ENCODE measurements at places on chromosomes 5 and 9. TPM values are rescaled to one million over a fixed set of nuclear protein-coding genes. Genes with fewer than 3 reads are reported as not detected.

GRCh38 chr5:116622375-116623050, 47.9 kb upstream of the SEMA6A start:
- no peaks in the 10 kb centered on the region for H3K36me3 ChIP-seq
- H3K4me3 ChIP-seq = no peak overlapping the region
- DNase-seq = no peak
- H3K4me1 ChIP-seq = no peaks in the 10 kb centered on the region
- no peaks in the 10 kb centered on the region for H3K27me3 ChIP-seq
- H3K27ac ChIP-seq = no peak overlapping the region

DNA sequence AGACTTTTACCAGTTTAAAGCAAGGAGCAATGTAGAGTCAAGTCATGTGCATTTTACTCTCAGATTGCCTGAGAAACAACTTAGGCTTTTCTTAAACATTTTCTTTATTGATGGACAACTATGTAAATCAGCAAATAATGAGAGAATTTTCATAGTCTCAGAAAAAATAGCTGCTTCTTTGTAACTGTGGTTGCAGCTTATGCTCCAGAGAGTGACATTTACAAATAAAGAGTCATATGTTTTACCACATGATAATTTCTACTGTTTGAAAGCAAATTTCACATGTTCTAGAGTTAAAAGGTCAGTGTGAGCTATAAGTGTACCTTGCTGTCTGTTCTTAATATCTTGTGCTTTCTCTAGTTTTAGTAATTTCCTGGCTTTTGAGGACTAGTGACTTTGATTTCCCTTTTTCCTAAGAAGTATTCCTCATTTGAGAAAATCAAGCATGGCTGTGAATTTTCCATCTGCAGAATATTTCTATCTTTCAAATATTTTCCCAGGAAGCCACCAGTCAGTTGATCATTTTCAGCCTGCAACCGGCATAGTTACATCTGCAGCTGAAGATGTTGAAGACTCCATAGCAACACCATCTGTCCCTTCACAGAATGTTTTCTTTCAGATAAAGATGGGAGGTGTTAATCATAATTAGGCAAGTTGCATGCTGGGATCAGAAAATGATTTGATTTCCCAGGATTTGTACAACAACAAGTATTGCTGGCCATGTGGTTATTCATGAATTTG, 229.9 kb downstream of the SGCD start:
- no peak for DNase-seq
- no peak overlapping the region for H3K27ac ChIP-seq
- H3K4me3 ChIP-seq = no peak overlapping the region
- H3K27me3 ChIP-seq = no peaks in the 10 kb centered on the region

DNA sequence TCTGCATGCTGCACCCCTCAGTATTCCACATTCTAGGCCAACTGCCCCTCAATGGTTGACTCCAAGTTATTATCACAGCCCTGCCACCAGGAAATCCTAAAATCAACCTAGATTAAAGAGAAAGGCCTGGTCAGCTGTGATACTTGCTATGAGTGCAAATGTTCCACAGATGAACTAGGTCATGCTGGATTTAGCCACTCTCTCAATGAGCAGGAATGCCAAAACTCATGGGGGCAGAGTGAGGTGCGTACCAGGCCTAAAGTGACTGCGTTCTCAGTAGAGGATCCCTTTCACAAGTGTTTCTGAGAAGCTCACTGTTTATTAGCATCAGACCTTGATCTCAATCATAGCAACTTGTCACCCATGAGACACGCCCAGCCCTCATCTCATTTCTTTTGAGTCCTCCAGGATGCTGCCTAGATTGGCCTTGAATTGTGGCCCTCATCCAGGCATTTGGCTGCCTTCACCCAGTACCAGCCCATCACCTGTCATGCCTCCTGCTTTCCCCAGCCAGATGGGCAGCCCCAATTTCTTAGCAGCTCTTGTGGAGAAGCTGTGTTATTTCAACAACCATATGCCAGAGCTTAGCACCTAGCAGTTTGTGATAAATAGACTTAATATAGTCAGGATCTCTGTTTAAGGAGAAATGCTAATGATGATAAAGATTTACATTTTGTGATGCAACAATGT, 383.9 kb downstream of the CTNND2 start:
- H3K27ac ChIP-seq = no peak overlapping the region
- H3K27me3 ChIP-seq = no peaks in the 10 kb centered on the region
- no peaks in the 10 kb centered on the region for H3K4me1 ChIP-seq
- H3K4me3 ChIP-seq = no peak overlapping the region
- DNase-seq = no peak

GRCh38 chr9:69871118-69871834, 50.7 kb downstream of the CFAP95 start:
- H3K27ac ChIP-seq = no peak overlapping the region
- peaks cover 4% of the 10 kb centered on the region for H3K27me3 ChIP-seq
- H3K4me3 ChIP-seq = no peak overlapping the region
- no peaks in the 10 kb centered on the region for H3K4me1 ChIP-seq
- no peak for DNase-seq

DNA sequence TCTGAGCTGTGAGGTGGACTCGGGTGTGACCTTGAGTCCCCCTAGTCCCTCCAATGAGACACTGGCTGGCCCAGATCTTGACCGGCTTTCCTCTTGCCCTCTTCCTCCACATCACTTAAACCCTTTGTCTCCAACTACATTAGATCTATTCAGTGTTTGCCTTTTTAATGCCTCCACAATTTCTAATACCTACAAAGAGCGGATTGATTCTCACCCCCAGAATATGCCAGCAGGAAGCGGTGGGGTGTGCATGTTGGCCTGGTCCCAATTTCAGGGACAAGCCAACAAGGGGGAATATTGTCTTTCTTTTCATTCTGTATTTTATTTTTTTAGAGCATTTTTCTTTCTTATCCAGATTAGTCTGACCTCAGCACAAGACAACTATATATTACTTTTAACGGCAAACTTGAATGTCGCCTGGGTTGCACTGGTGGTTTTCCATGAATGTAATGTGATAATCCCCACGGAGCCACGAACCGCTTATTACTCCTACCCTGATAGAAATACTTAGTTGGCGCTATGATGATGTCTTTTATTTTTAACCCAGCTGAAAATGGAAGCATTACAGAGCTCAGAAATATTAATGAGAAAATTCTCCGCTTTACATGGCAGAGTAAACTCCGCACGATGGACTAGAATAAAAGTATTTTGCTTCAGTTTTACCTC, 68.5 kb upstream of the MYO10 start:
- no peak for DNase-seq
- no peaks in the 10 kb centered on the region for H3K36me3 ChIP-seq
- no peak overlapping the region for H3K4me3 ChIP-seq
- no peaks in the 10 kb centered on the region for H3K27me3 ChIP-seq
- no peak overlapping the region for H3K27ac ChIP-seq

Gene BTNL3
- polyA plus RNA-seq = not detected

Gene UNC5A
- not detected for polyA plus RNA-seq
